G401 (cell line): ENCODE measurements at places on chromosomes 3 and 15.
A peak's percentile ranks its signal among the peaks of the same experiment; 100 is the strongest.

GRCh38 chr15:57285386-57285785 lies 90.9 kb upstream of the CGNL1 start:
- no peak for DNase-seq

- no peak for DNase-seq
Measured at GRCh38 chr3:164208821-164209220, 869.5 kb downstream of the SI start.

- no peak for DNase-seq
Measured at GRCh38 chr3:138038725-138039462, 28.9 kb downstream of the CLDN18 start.

DNA sequence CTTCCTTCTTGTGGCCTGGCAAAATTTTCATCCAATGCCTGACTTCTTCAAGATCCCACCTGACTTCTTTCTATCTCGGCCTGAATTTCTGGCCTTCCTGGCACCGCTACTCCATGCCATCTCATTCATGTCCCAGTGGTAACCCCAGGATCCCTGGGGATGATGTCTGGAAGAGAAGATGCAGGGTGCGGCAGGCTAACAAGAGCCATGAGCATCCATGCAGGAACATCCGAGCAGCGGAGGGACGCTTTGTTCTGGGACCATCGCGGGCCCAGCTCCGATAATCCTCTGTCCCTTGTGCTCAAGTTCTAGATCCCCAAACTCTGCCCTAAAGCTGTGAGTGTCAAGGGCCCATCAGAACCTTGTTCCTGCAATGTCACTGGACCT lies 10.9 kb downstream of the MYL3 start:
- no peak for DNase-seq

DNA sequence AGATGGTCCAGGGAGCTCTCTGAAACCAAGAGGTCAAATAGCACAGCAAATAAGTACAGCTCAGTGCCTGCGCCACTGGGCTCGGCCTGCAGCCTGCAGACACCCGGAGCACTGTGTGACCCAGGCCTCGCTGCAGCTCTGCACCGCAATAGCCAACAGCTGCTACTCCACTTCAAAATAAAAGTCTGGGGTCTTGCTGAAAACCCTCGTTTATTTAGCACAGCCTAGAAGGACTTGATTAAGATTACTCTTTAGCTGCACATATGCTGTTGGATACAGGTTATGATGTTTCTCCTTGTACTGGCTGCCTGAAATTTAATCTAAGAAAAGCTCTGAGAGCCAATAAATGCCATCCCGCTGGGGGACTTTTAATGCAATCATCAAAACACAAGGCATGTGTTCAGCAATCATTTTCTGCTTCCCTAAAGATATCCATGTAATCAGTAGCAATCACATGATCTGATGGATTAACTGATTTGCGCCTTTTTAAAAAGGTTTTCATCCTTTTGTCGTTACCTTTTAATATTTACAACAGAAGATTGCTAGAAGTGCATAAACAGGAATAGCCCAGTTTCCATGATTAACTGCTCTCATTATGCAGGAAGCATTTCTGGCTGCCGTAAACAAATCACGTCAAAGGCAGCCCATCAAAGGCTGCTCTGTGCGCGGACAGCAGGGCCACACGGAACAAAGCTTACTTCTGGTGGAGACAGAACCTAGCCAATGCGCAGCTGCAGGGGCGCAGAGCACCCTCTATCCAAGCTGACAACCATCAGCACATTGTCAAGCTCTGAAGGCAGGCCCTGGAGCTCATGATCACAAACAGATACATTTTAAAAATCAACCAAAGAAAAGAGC lies 58.8 kb downstream of the CLASP2 start:
- peak; percentile 93 for DNase-seq

- no peak for DNase-seq
Measured at GRCh38 chr3:142849148-142849547, 39.7 kb downstream of the PCOLCE2 start.

DNA sequence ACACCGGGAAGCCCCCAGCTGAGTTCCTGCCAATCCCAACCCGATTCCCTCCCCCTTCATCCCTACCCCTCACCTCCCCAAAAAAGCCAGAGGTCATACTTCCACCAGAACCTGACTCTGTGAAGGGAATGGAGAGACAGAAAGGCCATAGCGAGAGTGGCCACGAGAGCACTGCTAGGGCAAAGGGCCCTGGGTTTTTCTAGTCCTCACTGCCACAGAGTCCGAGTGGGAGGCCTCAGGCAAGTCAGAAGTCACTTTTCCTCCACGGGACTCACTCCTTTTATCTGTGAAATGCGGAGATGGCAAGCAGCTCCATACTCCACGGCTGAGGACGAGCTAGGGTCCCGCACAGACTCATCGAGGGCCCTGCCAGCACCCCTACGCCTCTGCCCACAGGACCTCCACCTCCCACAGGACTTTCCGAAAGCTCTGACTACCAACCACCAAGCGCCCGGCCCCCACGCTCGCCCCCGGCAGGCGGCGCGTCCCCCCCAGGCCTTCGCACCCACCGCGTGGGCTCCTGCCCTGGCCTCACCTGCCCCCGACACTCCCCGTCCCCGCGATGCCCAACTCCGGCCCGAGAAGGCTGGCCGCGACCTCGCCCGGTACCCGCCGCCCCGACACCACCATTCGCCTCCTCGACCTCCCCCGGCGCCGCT lies 792 bp downstream of the ATP13A3 start:
- peak; percentile 43 for DNase-seq

DNA sequence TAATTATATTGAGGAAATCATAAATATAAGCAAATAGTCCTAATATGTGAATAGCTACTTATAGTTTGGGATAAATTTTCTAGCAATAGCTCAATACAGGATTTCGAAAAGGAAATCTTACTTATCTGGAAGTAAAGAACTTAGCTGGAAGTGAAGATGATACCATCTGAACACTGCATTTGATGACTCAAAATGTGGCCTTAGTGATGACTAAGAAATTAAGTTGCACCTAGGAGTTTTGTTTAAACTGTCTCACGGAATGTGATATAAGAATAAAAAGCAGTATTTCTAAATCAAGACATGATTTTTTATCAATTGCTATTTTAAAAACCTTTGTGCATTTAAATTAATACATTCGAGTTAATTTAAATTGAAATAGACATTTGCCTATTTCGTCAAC lies 91.2 kb downstream of the EOMES start:
- peak; percentile 7 for DNase-seq

GRCh38 chr15:68415501-68416157 lies 16.3 kb downstream of the ITGA11 start:
- DNase-seq = no peak

- no peak for DNase-seq
Measured at GRCh38 chr3:52696830-52697631, 8.6 kb downstream of the GLT8D1 start.

DNA sequence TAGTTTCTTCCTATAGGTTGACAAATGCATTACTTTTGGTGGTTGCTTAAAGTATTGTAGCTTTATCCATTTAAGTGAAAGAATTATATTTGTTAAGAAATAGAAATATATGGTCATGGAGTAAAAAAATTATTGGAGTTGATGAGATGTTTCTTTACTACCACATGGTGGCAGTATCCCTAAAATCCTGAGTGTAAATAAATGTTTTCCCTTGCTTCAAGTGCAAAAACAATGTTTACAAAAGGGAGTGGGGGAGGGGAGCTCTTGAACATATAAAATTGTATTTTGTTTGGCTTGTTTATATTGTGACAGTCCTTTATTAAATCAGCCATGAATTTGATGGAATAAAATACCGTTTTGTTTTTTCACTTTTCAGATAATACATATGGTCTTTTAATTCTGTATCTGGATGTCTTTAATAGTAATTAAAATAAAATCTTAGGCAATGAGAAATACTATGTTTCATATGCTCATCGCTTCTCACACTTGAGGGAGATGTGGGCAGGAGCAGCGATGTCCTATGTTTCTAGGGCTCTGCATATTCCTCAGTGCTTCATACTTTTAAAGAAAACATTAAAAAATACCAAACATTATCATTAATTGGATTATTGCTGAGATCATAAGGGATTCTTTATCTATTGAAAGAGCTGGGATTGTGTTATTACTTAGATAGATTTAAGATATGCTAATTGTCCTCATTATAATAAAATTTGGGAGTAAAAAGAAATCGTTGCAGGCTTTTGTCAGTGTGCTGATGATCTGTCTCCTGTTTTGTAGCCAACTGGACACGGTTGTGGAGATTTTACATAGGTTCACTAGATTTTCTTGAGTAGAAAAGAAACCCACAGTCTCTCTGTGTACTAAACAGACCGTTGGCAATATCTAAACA lies 349.7 kb downstream of the TUSC7 start:
- peak; percentile 29 for DNase-seq

DNA sequence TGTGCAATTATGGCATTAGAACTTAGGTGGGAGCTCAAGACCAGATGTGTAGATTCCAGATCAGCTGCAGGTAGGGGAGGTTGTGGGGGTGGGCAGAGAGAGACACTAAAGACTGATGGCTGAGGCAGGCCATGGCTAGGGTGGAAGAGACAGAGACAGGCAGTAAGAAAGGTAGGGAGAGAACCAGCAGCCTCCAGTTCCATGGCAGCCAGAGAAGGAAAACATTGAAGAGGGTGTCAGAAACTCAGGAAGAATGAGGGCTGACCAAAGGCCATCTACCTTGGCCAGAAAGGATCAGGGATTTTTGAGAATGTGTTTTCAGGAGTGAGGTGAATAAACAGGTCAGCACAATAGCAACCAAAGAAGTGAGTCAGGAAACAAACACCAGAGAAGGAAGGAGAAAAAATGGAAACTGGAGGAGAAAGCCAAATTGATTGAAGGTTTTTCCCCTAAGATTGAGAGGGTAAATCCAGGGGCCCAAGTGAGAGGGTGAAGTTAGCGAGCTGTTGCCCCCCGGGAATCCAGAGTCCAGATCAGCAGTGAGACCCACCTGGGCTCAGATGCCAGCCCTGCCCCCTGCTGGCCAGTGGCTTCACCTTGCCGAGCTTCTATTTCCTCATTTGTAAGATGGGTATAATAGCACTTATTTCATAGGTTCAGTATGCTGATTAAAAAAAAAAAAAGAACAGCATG lies 41.0 kb downstream of the ABHD2 start:
- peak; percentile 56 for DNase-seq

DNA sequence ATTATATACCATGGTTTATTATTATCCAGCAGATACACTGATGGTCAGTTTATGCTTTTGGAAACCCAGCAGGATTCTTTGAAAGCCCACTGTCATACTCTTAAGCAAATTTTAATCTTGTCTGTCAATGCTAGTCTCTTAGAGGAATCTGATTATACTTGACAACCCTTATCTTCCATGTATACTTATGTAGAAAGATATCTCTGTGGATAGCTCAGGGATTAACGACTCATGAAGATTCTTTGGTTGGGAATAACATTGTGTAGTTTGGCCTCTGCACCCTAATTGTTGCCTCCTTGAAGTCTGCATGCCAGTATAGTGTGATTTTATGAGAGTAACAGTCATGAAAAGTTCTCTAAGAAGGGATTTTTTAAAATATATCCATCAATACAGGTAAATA lies 33.0 kb downstream of the FILIP1L start:
- DNase-seq = no peak

DNA sequence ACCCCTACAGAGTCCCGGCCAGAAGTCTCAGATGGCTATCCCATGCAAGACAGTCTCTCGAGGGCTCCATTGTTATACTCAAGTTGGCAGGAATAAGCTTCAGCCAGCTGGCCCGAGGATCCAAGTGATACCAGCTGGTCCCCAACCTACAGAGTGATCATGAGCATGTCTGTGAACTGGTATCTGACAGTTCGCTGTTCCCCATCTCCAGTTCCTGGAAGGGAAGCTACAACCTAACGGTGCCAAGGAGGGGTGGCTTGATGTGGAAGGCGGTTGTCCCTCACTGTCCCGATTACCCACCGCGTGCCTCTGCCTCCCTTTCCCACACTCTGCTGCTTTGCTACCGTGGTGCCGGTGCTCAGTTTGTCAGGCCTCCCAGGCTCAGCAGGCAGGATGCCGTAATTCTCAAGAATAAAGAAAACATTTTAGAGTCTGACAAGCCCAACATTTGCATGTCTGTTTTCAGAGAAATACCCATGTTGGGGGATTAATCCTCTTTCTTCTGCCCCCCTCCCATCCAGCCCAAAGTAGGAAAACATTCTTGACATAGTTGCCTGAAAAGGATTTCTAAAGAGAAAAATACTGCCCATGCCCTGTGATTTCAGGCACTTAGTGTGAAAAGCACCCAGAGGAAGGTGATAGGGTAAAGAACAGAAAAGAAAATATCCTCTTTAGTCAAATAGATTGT lies 49.4 kb upstream of the HES1 start:
- no peak for DNase-seq

DNA sequence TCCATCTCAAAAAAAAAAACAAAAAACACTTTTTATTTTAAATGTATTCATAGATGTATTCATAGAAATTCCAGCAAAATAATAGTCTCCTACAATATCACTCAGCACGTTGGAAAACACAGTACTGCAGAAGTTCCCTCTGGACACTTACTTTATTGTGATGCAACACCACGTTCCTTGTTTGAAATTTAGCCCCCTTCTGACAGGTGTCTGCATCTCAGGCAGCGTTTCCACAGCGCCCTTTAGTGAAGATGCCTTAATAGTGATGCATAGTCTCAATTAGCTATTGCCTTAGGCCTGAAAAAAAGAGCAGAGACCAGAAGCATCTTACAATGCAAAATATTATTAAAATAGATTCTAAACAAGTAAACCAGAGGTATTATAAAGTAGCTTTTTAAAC lies 20.3 kb downstream of the IL12A start:
- no peak for DNase-seq

DNA sequence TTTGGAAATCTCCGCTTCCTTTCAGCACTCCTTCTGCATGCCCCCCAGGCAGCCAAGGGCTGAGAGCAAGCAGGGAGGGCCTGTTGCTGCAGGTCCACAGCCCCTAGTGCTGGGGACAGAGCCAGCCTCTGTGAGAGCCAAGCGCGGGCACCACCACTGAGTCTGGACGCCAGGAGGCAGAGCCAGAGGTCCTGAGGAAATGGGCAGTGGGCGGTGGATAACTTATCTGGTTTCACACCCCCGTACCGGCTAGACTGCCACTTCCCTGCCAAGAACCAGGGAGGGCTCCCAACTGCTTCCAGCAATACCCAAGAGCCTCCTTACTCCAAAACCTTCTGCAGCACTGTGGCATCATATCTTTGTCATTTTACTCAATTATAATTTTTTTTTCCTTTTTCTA lies 141.6 kb upstream of the IGF1R start:
- no peak for DNase-seq

GRCh38 chr15:75745305-75745704 lies 32.7 kb upstream of the CSPG4 start:
- DNase-seq = no peak
